ENCODE measurements at places on chromosomes 2 and 18.

GRCh38 chr18:22446325-22446724 is 28.6 kb upstream of the CTAGE1 start:
- no peak for DNase-seq

DNA sequence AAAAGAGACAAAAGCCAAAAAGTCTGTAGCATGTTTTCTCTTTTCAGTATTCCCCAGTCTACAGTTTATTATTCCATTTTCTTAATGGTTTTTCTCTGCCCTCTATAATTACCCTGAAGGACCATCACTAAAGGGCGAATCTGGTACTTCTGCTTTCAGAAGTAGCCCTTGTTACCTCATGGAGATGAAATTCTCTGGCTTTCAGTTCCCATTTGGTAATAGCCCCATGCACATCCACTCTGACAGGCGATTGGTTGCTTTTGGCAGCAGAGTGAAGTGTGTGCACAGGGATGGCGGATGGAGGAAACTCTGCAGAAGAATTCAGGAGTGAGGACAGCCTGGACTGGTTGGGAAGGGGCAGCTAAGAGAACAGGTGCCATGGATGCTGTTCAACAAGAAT is 66.3 kb upstream of the NABP1 start:
- DNase-seq: no peak

- DNase-seq: no peak
Measured at GRCh38 chr2:210556329-210556980, at the start of gene CPS1. Gene CPS1 (plus strand): TSS chr2:210556599. CDS start chr2:210556734, 135 bp downstream.

- DNase-seq: no peak
Measured at GRCh38 chr2:21395366-21395765, 271.6 kb downstream of the TDRD15 start.

GRCh38 chr18:6222271-6222670 is 192.4 kb downstream of the L3MBTL4 start:
- DNase-seq: no peak
